ENCODE measurements at places on chromosomes 3 and 15. TPM values are rescaled to one million over a fixed set of nuclear protein-coding genes. Genes with fewer than 3 reads are reported as not detected.

DNA sequence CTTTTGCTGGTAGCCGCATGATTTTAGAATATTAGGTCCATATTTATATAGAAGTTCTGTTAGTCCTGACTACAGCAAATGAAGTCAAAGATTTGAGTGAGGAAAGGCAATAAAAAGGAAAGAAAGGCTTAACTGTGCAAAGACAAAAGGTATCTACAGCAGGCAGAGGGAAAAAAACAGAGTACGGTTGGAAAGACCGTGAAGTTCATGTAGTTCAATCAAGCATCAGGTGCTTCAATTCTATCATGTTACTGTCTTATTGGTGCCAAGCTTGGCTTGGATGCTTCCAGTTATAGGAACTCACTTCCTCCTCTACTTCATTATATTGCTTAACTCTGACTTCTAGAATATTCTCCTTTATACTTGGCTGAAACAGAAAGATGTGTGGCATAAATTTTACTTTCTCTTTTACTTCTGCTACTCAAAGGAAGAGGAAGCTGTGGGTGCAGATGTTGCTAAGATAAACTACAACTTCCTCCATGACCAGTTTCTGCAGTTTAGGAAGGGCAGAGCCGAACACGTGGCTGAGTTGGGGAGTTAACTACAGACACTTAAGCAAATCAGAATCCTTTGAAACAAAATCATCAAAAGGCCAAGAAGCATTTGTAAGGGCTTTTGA is 72.6 kb upstream of the ZBED2 start:
- no peak overlapping the region for H3K4me3 ChIP-seq
- peak; percentile 80 for DNase-seq
- H3K27ac ChIP-seq = peak overlapping the region; percentile 29

DNA sequence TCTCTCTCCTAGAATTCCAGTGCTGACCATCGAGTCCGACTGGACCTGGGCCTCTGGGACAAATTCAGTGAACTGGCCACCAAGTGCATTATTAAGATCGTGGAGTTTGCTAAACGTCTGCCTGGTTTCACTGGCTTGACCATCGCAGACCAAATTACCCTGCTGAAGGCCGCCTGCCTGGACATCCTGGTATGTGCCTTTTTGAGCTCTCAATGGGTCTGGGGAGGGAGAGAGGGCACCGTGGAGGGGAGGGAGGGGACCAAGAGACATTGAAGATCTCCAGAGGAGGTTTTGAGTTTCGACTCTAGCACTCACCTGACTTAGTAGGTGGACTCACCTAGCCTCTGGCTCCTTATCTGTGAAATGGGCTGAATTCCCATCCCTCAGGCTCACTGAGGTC is 84.2 kb downstream of the TOP2B start:
- H3K4me3 ChIP-seq = no peak overlapping the region
- no peaks in the 10 kb centered on the region for H3K27me3 ChIP-seq
- peaks cover 17% of the 10 kb centered on the region for H3K36me3 ChIP-seq
- peaks cover 5% of the 10 kb centered on the region for H3K4me1 ChIP-seq
- DNase-seq = no peak

GRCh38 chr3:100030346-100030745 is 84.0 kb downstream of the FILIP1L start:
- no peak overlapping the region for H3K27ac ChIP-seq
- H3K4me3 ChIP-seq = no peak overlapping the region
- DNase-seq = no peak
- no peaks in the 10 kb centered on the region for H3K36me3 ChIP-seq
- peaks cover 6% of the 10 kb centered on the region for H3K4me1 ChIP-seq

GRCh38 chr3:196546537-196546936 is 21.8 kb downstream of the WDR53 start:
- no peaks in the 10 kb centered on the region for H3K27me3 ChIP-seq
- H3K36me3 ChIP-seq = no peaks in the 10 kb centered on the region
- H3K4me3 ChIP-seq = no peak overlapping the region

DNA sequence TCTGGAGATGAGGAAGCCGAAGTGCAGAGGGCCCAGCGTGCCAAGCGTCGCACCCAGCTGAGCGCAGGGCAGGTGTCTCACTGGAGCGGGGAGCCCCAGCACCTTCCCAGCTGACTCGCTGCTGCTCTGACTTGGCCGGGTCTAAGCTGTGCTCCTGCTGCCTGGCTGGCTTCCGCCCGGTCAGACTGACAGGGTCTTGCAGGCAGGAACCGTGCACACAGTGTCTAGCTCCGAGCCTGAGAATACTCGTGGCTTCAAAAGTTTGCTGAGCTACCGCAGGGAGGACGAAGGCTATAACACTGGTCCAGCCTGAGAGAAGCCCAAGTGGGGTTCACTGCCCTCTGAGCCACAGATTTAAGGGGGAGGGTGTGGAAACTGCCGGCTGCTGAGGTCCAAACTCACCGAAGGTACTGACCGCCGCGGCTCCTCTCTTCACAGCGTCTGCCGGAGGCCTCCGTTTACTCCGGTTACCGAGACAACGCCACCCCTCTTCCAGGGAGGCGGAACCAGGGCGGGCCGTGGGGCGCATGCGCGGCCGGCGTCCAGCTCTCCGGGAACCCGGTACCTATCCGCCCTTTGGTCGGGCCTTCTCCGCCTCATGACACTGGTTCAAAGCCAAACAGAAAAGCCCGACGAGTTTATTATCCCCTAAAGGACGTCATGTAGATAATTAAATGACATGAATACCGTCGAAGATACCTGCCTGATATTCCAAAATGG is at the start of gene CFAP44:
CFAP44 (minus strand) TSS at position 443 of the 720 bp plus-strand sequence. CDS start 7,829 bp downstream, outside the sequence.
- peak within 1 kb of the TSS; percentile 47 for H3K4me3 ChIP-seq
- DNase-seq = peak; percentile 89
- H3K27ac ChIP-seq = no peak within 1 kb of the TSS
- no peaks in the 10 kb centered on the region for H3K36me3 ChIP-seq

DNA sequence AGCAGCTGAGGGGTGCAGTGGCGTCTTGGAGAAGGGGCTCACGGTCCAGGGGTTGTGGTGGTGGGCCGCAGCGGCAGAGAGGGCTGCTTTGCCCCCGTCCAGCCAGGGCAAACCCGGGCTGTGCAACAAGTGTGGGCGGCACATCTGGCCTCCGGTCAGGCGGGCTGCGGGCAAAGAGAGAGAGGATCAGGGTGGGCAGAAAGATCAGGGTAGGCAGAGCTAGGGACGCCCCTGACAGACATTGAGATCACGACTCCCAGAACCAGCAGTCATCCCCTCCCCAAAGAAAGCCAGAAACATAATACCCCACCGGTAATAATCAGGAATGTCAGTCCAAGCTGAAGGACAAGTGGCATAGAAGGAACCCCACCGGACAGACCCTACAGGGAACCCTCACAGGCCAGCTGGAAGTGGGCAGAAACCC is 6.8 kb downstream of the GATA2 start:
- peaks cover 62% of the 10 kb centered on the region for H3K4me1 ChIP-seq
- H3K27me3 ChIP-seq = peaks cover 100% of the 10 kb centered on the region
- no peak for DNase-seq
- H3K27ac ChIP-seq = no peak overlapping the region

DNA sequence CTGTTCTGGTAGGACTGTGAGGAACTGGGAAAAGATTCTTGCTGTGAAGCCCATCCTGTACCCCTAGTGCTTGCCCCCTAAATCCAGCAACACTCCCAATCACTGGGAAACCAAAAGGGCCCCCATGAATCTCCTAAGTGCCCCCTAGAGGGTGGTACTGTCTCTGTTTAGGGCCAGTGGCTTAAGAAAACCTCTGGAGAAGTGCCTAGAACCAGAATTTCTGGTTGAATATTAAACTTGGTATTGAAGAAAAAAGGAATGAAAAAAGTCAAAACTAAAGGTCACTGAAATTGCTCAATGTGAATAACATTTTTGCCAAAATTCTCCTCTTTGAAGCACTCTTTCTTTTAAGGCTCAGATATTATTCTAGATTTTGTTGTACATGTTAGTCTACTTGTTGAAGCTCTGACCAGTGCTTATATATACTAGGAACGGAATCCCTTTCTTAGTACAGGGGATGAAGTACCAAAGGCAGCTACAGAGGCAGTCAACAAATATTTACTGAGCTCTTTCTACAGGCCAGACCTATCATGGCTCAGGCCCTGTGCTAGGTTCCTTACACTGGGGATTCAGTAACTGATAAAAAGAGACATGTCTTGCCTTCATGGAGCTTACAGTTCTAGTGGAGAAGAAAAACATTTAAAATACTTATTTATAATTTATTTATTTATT is 138.8 kb downstream of the MYLK start:
- no peaks in the 10 kb centered on the region for H3K27me3 ChIP-seq
- no peak overlapping the region for H3K27ac ChIP-seq
- no peak for DNase-seq
- no peaks in the 10 kb centered on the region for H3K36me3 ChIP-seq
- no peak overlapping the region for H3K4me3 ChIP-seq

DNA sequence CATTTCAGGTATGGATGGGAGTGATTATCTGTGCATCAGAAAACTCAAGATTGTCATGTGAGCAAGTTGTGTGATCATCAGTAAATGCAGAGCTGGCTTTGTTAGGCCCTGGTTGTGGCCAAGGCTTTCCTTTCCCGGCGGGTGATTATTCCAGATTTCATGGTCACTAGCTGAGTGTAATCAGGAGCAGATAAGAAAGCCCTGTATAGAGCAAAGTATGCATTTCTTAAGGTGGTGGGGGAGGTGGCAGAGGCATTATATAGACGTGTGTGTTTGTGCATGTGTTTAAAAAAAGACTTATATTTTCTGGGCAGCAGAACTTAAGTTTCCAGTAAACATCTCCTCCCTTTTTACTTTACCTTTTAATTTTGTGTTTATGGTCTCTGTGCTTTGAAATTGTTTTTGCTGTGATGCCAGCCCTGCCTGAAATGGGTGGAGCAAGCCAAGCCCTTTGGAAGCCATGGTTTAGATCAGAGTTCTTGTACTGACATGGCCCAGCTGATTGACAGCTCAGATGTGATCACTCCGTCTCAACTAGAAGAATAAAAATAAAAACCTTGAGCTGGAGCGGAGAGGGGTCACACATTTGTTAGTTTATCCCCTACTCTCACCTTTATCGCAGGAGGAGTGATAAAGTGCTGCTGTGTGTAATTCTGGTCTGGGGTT is 22.2 kb downstream of the SMAD3 start:
- no peak for DNase-seq
- no peak overlapping the region for H3K27ac ChIP-seq
- H3K4me3 ChIP-seq = no peak overlapping the region
- H3K27me3 ChIP-seq = no peaks in the 10 kb centered on the region

Gene SYNM
- 43.8 TPM for total RNA-seq

Gene CHRD
- total RNA-seq = 14.1 TPM

Gene KLF15
- 1.6 TPM for total RNA-seq

Gene C15orf62
- total RNA-seq = 0.13 TPM

All from muscle of leg (tissue), 16 donors.